ENCODE measurements at places on chromosomes 16 and 17. TPM values are rescaled to one million over a fixed set of nuclear protein-coding genes. Genes with fewer than 3 reads are reported as not detected.

DNA sequence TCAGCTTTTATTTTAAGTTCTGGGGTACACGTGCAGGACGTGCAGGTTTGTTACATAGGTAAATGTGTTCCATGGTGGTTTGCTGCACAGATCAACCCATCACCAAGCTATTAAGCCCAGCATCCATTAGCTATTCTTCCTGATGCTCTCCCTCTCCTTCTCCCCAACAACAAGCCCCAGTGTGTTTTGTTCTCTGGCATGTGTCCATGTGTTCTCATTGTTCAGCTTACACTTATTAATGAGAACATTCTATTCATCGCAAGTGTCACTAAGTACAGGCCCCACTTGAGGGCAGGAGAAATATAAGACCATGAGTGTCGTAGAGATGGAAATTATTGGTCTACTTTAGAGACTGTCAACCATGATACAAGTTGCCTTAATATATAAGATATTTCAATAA lies 615.1 kb downstream of the CDH8 start:
- DNase-seq, result no peak
- no peaks in the 10 kb centered on the region for H3K36me3 ChIP-seq
- no peaks in the 10 kb centered on the region for H3K4me1 ChIP-seq
- no peak overlapping the region for H3K27ac ChIP-seq
- no peak overlapping the region for H3K4me3 ChIP-seq

DNA sequence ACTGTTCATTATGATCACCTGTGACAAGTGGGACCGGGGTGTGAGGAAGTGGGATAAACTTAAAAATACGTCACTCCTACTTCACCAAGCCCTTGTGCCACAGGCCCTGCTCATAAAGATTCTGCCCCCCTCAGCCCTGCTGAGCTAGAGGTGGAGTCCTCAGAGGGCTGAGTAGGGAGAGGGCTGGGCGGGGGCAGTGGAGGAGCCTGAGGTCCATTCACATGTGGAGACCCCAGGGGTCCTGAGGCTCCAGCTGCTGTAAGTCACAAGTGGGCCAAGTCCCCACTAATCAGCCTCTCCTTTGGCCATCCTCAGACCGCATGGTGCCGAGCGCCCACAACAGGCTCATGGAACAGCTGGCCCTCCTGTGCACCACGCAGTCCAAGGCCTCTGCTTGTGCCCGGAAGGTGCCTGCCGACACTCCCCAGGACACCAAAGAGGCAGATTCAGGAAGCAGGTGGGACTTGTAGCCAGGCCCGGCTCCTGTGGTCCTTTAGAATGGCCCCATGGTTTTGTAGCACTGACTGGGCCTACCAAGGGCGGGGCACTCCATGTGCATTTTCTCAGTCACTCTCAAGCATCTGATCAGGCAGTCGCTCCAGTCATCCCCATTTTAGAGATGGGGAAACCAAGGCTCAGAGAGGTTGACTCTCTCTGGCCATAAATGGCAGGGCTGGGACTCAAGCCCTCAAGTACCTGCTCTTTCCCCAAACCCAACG lies 10.4 kb downstream of the DNAAF8 start:
- H3K27ac ChIP-seq, result no peak overlapping the region
- no peaks in the 10 kb centered on the region for H3K4me1 ChIP-seq
- no peak for DNase-seq
- no peaks in the 10 kb centered on the region for H3K27me3 ChIP-seq
- H3K4me3 ChIP-seq, result no peak overlapping the region

DNA sequence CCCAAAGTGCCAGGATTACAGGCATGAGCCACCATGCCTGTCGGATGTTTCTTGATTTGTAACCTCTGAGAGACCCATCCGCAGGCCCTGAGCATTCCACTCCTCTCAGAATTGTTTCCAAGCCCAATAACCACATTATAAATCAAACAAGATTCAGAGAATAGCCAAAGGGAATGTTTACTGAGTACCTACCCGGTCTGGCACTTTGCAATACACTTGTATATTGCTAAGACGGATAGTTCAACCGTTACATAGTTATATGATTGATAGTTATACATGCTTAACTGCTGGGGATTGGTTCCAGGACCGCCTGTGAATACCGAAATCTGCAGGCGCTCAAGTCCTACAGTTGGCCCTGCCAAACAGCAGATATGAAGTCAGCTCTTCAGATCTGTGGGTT lies 3.0 kb upstream of the KAT8 start:
- no peak for DNase-seq
- H3K4me3 ChIP-seq, result no peak overlapping the region
- H3K4me1 ChIP-seq, result peaks cover 34% of the 10 kb centered on the region
- H3K27me3 ChIP-seq, result no peaks in the 10 kb centered on the region
- H3K27ac ChIP-seq, result 0 out of 2 replicates have a peak overlapping the region, but pooled peaks have one; percentile 34

GRCh38 chr17:63925615-63926014 lies 6.5 kb downstream of the CD79B start:
- no peaks in the 10 kb centered on the region for H3K36me3 ChIP-seq
- H3K4me1 ChIP-seq, result no peaks in the 10 kb centered on the region
- no peak overlapping the region for H3K4me3 ChIP-seq
- no peaks in the 10 kb centered on the region for H3K27me3 ChIP-seq

DNA sequence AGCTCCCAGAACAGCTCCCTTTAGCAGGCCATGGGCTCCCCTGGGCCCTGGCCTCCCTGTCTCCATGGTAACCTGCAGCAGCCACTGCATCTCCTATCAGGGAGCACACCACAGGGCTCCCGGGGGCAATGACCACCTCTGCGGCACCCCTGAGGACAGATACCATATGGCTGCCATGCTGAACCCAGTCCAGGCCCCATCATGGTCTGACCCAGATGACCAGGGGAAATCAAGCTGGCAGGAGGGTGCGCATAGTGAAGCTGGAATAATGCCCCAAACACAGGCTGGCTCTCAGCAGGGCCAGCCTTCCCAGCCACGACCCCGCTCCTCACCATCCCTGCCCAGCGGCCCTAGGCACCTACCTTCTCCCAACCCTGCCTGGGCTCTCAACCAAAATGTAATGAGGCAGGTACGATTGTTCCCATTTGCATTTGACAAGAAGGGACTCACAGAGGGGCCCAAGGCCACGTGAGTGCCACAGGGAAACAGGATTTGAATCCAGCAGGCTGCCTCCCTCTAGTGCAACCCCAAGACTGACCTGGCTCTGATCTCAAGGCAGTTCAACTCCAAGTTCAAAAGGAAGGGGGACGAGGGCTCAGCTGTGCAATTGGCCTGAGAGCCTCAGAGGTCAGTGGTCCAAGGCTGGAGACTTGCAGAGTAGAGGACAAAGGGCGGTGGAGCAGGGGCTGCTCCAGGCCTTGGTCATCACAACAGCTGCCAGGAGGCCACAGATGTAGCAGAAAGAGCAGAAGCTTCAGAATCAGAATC lies 2.4 kb downstream of the RUNDC3A start:
- H3K4me1 ChIP-seq, result peaks cover 3% of the 10 kb centered on the region
- DNase-seq, result no peak
- H3K36me3 ChIP-seq, result no peaks in the 10 kb centered on the region
- no peaks in the 10 kb centered on the region for H3K27me3 ChIP-seq
- no peak overlapping the region for H3K4me3 ChIP-seq

Gene CD300LF
- total RNA-seq, result not detected

DNA sequence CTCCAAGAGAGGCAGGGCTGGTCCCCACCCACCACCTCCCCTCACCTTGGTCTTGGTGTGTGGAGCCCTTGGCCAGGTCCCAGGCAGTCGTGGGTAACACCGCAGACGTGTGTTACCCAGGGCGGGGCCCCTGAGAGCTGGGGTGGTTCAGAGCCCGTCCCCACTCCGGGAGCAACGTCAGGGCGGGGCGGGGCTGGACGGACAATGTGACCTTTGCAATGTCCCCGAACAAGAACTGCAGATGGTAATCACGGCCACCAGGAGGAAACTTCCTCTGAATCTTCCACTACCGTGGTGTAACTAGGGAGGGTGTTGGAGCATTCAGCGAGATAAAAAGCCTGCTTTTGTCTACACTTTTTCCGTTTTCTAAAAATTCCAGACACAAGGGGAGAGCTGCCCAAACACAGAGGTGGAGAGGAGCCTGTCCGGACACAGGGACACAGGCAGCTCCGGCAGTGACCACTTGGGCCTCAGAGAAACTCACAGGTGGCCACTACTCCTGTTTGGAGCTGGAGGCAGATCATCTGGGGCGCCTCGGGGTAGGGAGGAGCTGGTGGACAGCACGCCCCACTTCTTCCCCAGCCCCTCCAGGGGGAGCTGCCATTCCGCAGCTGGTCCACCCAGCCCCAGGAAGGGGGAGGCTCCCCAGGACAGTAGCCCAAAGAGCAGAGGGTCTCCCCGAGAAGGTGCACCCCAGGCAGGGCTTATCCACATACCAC lies 14.2 kb upstream of the SLC38A10 start:
- H3K27ac ChIP-seq, result peak overlapping the region; percentile 88
- peaks cover 33% of the 10 kb centered on the region for H3K4me1 ChIP-seq
- DNase-seq, result peak; percentile 85
- peak overlapping the region; percentile 69 for H3K4me3 ChIP-seq

- H3K36me3 ChIP-seq, result no peaks in the 10 kb centered on the region
- no peaks in the 10 kb centered on the region for H3K27me3 ChIP-seq
- no peak for DNase-seq
- H3K4me1 ChIP-seq, result no peaks in the 10 kb centered on the region
- no peak overlapping the region for H3K27ac ChIP-seq
- H3K4me3 ChIP-seq, result no peak overlapping the region
Measured at GRCh38 chr16:19840524-19841110, 44.0 kb downstream of the GPRC5B start.

- no peak for DNase-seq
- H3K4me3 ChIP-seq, result no peak overlapping the region
- H3K36me3 ChIP-seq, result peaks cover 60% of the 10 kb centered on the region
- H3K27ac ChIP-seq, result no peak overlapping the region
- H3K27me3 ChIP-seq, result no peaks in the 10 kb centered on the region
- H3K4me1 ChIP-seq, result no peaks in the 10 kb centered on the region
Measured at GRCh38 chr16:74635303-74635702, 28.4 kb upstream of the GLG1 start.

All from HCT116 (cell line).